Dermis blood vessel endothelial cell (primary cell): ENCODE measurements at places on chromosomes 13 and 19.

DNA sequence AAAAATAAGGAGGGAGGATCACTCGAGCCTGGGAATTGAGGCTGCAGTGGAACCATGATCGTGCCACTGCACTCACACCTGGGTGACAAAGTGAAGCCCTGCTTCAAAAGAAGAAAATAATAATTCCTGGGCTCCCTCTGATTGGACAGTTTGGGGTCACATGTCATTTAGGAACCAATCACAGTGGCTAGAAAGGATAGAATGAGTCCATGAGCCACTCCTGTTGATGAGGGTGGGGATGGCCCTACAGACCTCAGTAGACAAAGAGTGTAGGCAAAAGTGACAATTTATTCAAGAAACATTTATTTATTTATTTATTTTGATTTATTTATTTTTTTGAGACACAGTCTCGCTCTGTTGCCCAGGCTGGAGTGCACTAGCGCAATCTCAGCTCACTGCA lies 26.8 kb upstream of the ADGRE5 start:
- DNase-seq = no peak

- DNase-seq = peak; percentile 70
Observed at GRCh38 chr13:73835138-73835721, 299.0 kb downstream of the KLF12 start.

DNA sequence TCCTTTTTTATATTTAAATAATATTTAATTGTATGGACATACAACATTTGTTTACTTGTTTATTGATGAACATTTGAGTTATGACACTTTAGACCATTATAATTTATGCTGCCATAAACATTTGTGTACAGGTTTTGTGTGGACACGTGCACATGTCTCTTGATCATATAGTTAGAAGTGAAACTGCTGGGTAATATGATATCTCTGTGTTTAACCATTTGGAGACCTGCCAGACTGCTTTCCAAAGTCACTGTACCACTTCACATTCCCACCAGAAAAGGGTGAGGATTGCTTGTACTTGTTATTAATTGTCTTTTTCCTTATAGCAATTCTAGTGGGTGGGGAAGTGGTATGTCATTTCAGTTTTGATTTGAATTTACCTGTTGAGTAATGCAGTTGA lies 145.6 kb upstream of the KLHL1 start:
- no peak for DNase-seq

GRCh38 chr13:37047032-37047431 lies 12.5 kb downstream of the SUPT20H start:
- DNase-seq = no peak

DNA sequence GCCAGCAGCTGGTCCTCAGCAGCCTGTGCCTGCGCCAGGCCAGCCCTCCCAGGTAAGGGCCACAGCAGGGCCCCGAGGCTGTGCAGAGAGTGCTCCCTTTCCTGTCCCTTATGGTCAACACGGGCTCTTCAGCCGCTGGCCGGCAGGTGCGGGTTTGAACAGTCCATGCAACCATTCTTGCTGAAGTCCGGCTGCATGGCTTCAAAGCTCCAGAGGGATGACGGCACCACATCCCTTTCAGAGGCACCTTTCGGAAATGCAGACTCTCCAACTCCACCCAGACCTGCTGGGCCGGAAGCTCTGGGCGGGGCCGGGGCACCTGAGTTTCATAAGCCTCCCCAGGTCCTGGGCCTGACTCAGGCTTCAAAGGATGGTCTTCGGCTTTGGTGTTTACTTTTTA lies 81.3 kb downstream of the SPACA7 start:
- DNase-seq = no peak

- DNase-seq = no peak
Observed at GRCh38 chr19:3357271-3357991, 9.0 kb upstream of the NFIC start.

DNA sequence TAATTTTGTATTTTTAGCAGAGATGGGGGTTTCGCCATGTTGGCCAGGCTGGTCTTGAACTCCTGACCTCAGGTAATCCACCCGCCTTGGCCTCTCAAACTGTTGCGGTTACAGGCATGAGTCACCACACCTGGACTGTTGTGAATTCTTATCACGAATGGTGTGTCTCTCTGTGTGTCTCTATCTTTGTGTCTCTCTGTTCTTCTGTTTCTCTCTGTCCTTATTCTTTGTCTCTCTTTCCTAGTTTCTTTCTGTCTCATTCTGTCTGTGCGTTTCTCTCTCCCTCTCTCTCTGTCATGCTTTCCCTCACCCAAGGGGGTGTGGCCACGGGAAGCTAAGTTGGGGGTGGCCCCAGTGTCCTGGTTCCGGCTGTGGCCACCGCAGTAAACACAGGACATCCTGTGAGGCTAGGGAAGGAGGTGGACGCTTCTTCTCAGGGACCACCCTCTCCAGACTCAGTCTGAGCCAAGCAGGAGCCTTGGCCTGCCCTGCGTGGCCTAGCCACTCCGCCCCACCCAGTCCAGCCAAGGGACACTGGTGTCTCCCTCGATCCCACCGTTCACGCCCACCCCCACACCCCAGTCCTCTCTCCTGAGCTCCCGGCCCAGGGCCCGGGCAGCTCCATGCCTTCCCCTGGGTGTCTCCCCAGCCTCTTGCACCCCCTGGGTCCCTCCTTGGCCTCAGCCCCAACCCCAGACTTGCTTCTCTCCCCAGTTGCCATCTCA lies 3.9 kb upstream of the PRX start:
- DNase-seq = peak; percentile 48

DNA sequence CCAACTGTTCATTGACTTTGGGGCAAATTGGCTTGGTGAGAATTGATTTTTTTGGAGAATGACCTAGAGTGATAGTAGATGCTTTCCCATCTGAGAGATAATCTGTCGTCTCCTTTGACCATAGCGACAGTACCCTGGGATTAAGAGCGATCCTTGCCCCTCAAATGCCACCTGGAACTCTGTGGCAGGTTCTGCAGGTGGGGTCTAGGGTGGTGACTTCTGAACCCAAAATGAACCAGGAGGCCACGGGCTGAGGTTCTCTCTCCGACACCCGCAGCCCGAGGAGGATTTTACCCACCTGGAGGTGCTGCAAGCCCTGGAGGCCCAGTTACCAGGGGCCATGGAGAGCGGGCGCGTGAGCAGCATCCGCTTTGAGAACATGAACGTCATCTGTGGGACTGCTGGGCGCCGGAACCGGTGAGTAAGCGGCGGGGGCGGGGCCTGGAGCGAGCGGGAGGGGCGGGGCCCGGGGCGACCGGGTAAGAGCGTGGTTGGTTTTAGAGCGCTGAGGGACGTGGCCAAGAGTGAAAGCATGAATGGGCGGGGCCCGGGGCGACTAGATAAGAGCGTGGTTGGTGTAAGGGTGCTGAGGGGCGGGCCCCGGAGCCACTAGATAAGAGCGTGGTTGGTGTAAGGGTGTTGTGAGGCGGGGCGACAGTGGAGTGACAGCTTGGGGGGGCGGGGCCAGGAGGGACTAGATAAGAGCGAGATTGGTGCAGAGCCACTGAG lies 8.6 kb downstream of the C19orf81 start:
- DNase-seq = peak; percentile 100

- no peak for DNase-seq
Observed at GRCh38 chr13:66040506-66040905, 1189.6 kb downstream of the PCDH9 start.
